Caco-2 (cell line): ENCODE measurements at places on chromosomes 5 and 9. TPM values are rescaled to one million over a fixed set of nuclear protein-coding genes. Genes with fewer than 3 reads are reported as not detected.

IRGM gene
- 0.19 and 0.29 TPM in 2 replicates for total RNA-seq

SPATA31A3 gene
- total RNA-seq = not detected in 2 replicates

NPR3 gene
- 0.11 and 0.23 TPM in 2 replicates for total RNA-seq

ORM2 gene
- total RNA-seq = 45.5 and 46.0 TPM in 2 replicates

PCA3 gene
- not detected in 2 replicates for total RNA-seq

- H3K4me1 ChIP-seq = no peaks in the 10 kb centered on the region
- no peaks in the 10 kb centered on the region for H3K27me3 ChIP-seq
- H3K27ac ChIP-seq = no peak overlapping the region
- no peak overlapping the region for H3K4me3 ChIP-seq
- H3K36me3 ChIP-seq = no peaks in the 10 kb centered on the region
- no peak for DNase-seq
Observed at GRCh38 chr5:101515721-101516120, 612.6 kb upstream of the ST8SIA4 start.

GRCh38 chr5:124960266-124960665, 213.8 kb upstream of the ZNF608 start:
- H3K27me3 ChIP-seq = no peaks in the 10 kb centered on the region
- no peaks in the 10 kb centered on the region for H3K36me3 ChIP-seq
- DNase-seq = no peak
- no peak overlapping the region for H3K27ac ChIP-seq
- no peak overlapping the region for H3K4me3 ChIP-seq

- no peak for DNase-seq
- no peak overlapping the region for H3K4me3 ChIP-seq
- no peaks in the 10 kb centered on the region for H3K36me3 ChIP-seq
- no peaks in the 10 kb centered on the region for H3K4me1 ChIP-seq
Observed at GRCh38 chr5:73644385-73644963, 18.5 kb downstream of the ARHGEF28 start.
